ENCODE measurements at places on chromosomes 7 and 10.

DNA sequence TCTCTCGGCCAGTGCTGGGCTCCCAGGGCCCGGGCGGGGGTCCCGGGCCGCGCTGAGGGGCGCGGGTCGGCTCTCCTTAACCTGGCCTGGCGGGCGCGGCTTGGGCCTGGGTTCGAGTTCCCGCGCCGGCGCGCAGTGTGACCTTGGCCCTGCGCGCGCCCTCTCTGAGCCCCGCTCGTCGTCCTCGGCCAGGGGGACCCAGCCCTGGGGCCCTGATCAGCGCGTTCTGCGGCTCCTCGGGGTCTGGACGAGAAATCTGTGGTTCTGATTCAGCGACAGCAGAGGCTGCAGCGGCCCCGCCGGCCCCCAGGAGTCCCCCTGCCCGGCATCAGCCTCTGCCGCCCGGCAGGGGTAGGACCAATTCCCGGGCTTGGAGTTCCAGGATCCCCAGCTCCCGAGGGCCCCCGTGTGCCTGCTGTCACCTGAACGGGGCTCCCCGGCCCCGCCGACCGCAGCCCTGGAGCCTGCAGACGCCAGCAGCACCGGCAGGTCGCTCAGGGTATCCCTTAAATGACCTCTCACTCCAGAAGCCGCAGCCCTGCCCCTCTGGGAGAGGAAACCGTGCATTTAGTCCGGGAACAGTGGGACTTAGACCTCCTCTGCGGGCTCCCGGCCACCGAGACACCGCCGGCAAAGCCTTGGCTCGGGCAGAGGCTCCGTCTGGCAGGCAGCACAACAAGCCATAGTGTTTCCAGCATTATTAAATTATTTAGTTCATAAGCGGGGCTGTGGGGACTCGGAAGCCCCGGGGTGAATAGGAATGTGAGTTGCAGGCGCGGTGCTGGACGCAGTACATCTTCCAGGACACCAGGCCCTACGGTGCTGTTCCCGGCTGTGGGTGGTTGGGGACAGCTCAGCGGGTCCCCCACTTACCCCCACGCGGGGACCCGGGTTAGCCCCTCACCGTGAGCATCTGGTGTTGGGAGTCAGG, 572 bp downstream of the CHST12 start:
- DNase-seq = peak; percentile 90

DNA sequence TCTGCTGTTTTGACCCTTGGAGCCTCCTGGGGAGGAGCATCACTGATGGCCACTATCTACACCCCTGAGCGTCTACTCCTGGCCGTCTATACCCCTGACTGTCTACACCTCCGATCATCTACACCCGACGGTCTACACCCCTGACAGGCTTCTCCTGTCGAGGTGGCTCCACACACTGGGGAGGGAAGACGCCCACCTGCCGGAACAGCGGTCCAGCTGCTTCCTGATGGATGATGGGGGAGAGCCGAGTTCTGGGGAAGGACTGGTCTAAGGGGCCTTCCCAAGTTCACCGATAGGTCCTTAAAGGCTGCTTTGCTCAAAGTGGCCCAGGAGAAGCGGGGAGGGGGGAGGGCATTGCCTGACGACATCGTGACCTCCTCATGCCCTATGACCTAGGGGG, 39.4 kb downstream of the GBX1 start:
- DNase-seq = no peak

DNA sequence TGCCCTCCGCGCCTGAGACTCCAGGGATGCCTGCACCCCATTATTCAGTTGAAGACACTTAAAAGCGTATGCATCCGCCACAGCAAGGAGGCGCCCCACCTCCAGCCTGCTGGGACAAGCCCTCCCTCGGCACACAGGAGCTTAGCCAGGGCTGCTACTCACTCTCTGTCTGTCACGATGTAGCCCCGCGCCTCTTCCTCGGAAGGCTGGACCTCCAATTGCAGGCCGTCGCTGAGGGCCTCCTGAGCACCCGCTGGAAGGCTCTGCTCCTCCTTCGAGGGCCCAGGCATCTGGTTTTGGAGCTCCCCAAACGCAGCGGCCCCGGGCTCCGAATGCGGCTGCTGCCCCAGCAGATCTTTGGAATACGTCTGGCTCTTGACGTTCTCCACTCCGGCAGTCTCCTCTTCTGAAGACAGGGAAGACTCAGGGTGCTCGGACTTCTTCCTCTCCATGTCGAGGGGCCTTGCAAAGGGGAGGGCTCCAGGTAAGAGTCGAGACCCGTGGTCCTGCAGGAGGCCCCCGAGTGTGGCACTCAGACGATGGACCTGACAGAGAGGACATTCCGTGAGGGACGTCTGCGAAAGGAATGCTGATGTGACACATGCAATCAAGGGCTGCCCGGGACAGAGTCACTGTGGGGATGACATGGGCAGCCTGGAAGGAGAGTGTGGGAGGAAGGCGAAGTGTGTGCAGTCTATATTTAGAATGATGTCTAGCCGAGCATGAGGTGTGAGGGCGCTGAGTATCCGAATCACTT, 453.9 kb downstream of the PTPRN2 start:
- peak; percentile 87 for DNase-seq

GRCh38 chr7:1721047-1721690, 51.1 kb downstream of the ELFN1 start:
- DNase-seq = no peak

DNA sequence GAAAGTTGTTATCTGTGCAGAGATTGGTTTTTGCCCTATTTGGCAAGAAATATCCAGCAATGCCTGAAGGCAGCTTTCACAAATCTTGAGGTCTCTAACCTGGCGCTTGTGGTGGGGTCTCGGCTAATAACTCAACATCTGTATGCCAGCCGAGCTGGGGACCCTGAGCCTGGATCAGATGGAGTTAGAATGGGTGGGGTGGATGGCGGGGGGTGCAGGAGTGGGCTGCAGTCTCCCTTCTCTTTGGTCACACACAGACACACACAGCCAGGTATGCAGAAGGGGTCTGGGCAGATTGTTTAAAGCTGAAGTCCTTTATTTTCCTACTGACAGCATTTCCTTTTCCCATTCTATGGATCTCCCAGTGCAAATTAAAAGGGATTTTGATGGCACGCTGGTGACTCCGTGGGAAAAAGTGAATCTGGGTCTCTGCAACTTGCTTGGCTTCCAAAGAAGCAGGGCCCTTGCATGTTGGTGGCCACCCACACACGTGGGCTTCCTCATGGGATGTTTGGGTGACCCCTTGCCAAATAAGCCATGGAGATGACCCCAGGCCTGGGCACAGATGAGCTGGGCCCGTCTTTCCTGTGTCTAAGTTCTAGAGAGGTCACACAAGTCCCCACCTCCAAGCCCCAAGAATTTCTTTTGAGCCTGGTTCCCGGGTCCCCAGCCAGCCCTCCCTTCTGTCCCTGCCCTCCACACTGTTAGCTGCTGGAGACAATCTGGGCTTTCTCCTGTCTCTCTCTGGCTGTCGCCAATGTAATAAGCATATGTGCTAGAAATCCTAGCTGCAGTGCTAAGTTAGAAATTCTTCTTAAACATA, 39.9 kb upstream of the EMX2 start:
- no peak for DNase-seq

DNA sequence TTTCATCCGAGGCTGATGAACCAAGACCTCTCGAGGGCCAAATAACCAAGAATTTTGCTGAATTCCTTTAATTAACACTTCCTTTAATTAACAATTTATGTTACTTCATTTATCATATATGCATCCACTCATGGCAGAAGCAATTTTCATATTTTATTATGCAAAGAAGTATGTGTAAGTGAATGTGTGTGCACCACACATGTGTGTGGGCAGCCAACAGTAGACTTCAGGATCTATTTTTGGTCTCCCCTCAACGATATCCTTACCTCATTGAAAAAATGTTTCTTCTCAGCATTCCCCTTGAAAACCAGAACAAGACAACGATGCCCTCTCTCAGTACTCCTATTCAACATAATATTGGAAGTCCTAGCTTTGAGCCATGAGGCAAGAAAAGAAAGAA, 96.8 kb downstream of the ICA1 start:
- no peak for DNase-seq

DNA sequence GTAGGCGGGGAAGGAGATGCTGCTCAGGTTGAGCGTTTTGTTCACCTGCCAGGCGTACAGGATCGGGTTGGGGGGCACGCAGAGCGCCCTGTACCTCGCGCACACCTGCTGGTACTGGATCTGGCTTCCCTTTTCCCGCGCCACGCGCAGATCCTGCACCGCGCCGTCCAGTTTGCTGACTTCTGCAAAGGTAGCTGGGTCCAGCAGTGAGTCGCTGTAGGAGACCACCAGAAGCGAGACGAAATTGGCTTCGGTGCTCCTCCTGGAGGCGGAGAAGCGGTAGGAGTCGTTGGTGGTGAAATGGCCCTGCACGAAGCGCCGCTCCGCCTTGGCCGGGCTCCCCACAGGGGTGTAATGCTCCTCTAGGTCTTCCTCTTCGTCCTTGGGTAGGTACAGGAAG, 90.7 kb upstream of the RAB18 start:
- DNase-seq = peak; percentile 32

- DNase-seq = no peak
Observed at GRCh38 chr7:138313829-138314178, 146.3 kb upstream of the TRIM24 start.

DNA sequence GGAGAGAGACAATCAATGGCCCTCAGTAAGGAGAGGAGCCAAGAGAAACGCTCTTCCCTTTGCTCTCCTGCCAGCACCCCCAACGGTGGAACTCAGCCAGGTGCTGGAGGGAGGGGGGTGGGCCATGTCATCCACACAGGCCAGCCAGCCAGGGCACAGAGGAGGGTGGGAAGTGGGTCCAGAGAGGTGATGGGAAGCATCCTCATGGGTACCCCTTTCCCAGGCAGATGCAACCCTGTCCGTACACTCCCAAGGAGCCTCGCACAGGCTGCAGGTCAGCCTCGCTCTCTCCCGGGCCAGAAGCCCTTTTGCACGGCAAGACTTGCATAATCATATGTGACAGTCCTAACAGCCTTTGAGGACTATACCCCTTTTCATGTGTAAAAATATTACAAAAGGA, 142.0 kb upstream of the NAMPT start:
- DNase-seq = no peak

GRCh38 chr7:85564861-85565260, 378.0 kb upstream of the SEMA3D start:
- DNase-seq = no peak

DNA sequence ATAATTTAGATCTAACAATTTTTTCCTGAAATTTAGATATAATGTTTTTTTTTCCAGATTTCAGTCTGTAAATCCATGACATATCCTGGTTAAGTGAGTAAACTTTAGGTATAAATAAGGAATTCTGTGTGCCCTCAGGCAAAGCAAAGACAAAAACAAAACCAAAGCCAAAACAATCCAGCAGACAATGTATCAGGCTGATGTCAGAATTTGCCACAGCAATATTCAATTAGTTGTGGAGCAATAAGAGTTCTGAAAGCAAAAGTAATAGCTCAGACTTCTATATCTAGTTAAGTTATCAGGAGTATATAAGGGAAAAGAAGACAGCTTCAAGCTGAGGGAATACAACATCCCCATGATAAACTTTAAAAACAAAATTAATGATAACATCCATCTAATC, 82.0 kb downstream of the MKX start:
- no peak for DNase-seq

DNA sequence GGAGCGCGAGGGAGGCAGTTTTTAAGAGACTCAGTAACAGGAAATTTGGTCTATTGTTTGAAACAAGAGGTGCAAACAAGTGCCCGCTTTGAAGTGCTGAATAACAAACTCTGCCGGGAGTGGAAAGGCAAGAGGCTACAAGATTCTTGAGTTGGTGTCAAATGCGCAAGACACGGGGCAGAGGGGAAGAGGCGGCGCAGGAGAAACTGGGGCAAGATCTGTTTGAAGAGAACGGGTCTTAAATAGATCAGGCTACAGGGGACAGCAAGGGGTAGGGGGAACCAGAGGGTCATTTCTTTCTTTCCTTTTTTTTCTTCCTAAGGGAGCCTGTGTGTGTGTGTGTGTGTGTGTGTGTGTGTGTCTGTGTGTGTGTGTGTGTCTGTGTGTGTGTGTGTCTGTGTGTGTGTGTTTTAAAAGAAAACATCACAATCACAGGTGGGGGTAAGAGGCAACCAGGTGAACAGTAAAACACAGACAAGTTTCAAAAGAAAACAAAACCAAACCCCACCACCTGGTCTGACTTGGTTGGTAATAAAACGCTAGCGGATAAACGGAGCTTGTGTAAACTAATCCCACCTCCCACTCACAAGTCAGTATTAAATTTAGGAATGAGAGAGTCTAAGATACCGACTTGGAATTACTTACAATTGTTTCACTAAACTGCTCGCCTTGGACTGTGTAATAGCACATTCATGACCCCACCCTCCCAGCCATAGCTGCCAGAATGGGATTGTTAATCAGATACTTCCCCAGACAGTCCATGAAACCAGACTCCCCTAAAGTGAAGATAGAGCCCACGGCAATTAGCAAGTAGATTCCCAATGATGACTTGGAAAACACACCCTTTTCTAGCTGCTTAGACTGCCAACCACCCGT, 13.1 kb upstream of the CUX1 start:
- peak; percentile 63 for DNase-seq

- DNase-seq = no peak
Observed at GRCh38 chr7:120725376-120726039, 132.4 kb downstream of the TSPAN12 start.

GRCh38 chr10:132124201-132124920, 58.6 kb downstream of the JAKMIP3 start:
- DNase-seq = no peak

GRCh38 chr7:95788884-95789283, 16.5 kb downstream of the DYNC1I1 start:
- DNase-seq = no peak

DNA sequence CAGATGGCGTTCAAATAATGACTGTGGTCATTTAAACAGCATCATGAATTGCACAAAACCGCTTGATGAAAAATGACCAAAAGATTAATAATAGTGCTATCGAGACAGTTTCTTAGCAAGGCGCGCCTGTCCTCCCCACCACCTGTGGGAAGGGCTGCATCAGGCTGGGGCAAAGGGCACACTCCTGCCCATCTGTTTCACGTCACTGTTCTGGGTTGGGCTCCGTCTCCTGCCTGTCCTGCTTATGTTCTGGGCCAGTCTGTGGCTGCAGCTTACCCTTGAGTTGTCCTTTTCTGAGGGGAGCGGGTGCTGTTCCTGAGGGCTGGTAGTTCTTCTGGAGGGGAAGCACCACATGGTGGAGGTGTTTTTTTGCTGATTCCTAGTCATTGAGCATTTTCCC, 13.3 kb downstream of the RBM17 start:
- DNase-seq = no peak

GRCh38 chr10:36344240-36345174, 702.4 kb upstream of the FZD8 start:
- no peak for DNase-seq

DNA sequence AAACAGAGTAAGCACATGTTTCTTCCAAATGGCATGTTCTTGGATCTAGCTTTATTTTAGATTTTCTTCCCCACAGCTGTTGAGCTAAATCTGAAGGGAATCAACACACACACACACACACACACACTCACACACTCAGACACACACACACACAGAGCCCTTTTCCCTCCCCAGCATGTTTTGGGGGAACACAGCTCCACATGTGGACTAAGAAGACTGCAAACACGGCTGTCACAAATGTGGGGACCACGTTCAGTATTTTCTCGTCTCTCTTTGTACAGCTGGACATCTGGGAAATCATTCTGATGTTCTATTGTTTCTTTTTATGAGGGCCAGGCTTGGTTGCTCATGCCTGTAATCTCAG, 116.3 kb downstream of the ABLIM1 start:
- DNase-seq = no peak

GRCh38 chr10:95790982-95791381, 35.0 kb downstream of the ENTPD1 start:
- no peak for DNase-seq

All from H7 (cell line).